Heart left ventricle (tissue), 16 donors: ENCODE measurements at places on chromosomes 7 and 10. TPM values are rescaled to one million over a fixed set of nuclear protein-coding genes. Genes with fewer than 3 reads are reported as not detected.

The RARRES2 gene
- total RNA-seq = 8.1 TPM

The FAM25C gene
- total RNA-seq = not detected

The ASIC3 gene
- 4.3 TPM for total RNA-seq

- H3K36me3 ChIP-seq = no peaks in the 10 kb centered on the region
- no peak overlapping the region for H3K27ac ChIP-seq
- no peaks in the 10 kb centered on the region for H3K4me1 ChIP-seq
- H3K4me3 ChIP-seq = no peak overlapping the region
- no peak for DNase-seq
These were observed 110.1 kb upstream of the KIF5B start for GRCh38 chr10:32166365-32166764.

GRCh38 chr10:79168210-79168609 lies 99.4 kb downstream of the ZMIZ1 start:
- no peaks in the 10 kb centered on the region for H3K27me3 ChIP-seq
- peaks cover 71% of the 10 kb centered on the region for H3K4me1 ChIP-seq
- H3K27ac ChIP-seq = peak overlapping the region; percentile 95
- peaks cover 36% of the 10 kb centered on the region for H3K36me3 ChIP-seq
- no peak overlapping the region for H3K4me3 ChIP-seq

- H3K27ac ChIP-seq = no peak overlapping the region
- no peaks in the 10 kb centered on the region for H3K36me3 ChIP-seq
- no peaks in the 10 kb centered on the region for H3K4me1 ChIP-seq
- H3K4me3 ChIP-seq = no peak overlapping the region
These were observed 204.4 kb downstream of the CXCL12 start for GRCh38 chr10:44180321-44181168.

DNA sequence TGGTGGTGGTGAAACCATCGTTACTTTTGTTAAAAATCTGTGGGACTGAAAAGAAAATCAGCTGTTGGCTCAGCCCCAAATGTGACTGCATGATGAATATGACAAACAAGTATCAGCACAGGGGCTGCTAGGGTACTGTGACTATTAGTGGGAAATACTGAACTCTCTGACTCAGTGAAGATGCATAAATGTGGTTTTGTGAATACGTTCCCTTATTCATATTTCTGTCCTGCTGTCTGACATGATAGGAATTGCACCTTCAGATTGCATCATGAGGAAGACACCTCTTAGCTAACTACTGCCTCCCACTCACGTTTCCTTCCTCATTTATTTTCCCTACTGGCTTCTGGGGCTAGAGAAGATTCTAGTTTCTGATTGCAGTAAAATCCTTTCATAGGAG lies 1.4 kb downstream of the CLEC5A start:
- H3K4me1 ChIP-seq = no peaks in the 10 kb centered on the region
- no peak for DNase-seq
- no peaks in the 10 kb centered on the region for H3K27me3 ChIP-seq
- no peak overlapping the region for H3K4me3 ChIP-seq
- no peak overlapping the region for H3K27ac ChIP-seq

DNA sequence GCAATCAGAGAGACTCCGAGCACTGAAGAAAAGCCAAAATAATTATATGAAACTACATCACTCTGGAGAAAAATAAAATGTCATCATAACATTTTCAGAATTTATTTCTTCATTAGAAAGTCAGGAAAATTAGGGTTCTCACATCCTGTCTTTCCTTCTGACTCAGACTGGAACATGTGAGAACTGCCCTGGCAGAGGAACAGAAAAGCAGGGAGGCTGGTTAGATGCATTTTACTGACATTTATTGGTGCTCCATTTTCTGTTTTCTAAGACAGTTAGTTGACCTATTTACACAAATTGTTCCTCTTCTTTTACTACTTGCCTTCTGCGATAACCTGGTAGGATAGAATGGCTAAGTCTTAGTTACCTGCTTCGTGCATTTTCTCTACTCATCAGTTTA lies 58.6 kb upstream of the ANK3 start:
- no peak overlapping the region for H3K4me3 ChIP-seq
- H3K27me3 ChIP-seq = no peaks in the 10 kb centered on the region
- H3K4me1 ChIP-seq = no peaks in the 10 kb centered on the region
- H3K36me3 ChIP-seq = no peaks in the 10 kb centered on the region
- no peak overlapping the region for H3K27ac ChIP-seq
